ENCODE measurements at places on chromosomes 13 and 19.

DNA sequence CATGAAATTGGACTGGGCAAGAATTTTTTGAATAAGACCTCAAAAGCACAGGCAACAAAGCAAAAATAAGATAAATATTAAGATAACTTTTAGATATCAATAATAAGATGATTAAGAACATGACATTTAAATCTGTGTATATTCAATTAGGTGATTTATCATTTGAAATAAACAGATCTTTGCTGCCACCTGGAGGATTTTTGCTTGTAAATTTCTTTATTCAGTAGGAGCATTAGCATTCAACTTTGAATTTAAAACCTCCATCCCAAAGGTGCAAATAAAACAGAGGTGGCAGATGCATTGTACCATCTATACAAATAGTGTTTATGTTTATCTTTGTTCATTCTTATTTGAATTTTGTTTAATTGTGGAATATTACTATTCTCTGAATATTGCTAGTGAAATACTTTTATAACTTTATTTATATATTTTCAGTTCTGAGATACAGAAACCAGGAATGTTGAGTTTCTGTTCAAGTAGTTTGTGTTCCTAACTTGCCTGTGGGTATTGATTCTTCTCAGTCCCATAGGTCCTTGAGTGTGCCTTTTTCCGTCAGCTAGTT, 20.9 kb downstream of the COG6 start:
- no peak for DNase-seq

- DNase-seq = no peak
Observed at GRCh38 chr13:42747399-42747873, 33.9 kb upstream of the FAM216B start.

DNA sequence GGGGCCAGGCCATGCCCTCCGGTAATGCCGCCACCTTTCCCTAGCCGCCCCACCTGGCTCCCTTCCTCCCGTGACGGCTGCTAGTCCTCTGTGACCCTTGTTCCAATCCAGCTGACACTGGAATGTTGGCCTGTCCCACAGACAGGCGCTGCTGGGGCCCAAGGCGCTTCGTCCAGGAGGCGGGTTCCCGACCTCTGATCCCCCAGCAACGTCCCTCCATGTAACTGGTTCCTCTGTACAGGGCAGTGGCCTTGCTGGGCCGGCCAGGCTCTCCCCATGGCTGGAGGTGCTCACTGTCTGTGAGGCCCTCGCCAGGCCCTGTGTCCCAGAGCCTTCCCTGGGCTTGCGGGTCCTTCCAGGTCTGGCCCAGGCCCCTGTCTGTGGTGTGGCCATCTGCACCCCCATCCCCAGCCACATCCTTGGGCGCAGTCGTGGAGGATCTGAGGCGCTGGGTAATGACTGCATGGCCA, 6.8 kb upstream of the GRIN3B start:
- DNase-seq = no peak

GRCh38 chr19:48308631-48309586, 16.4 kb upstream of the EMP3 start:
- no peak for DNase-seq

DNA sequence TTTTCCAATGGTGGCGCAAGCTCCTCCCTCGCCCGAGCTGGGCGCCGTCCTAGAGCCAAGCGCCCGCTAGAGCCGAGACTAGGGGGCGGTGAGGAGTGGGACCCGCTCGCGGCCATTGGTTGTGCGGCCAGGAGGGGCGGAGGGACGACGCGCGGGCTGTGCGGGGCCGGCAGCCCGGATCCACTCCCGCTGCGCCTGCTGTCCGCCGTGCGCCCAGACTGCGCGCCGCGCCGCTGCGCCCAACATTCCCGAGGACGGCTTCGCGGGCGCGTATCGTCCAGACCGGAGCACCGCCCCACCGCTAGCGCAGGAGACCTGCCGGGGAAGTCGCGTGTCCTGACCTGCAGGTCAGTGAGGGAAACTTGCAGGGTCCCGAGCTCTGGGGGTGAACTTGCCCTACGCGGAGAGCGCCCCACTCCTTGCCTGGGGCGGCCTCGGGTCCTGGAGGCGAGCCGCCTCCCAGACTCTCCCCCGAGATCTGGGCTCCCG, at the start of gene SERTM1:
Gene SERTM1, plus strand, starts transcription at position 183 of the 489 bp plus-strand sequence. CDS start 21,059 bp downstream, outside the sequence.
- DNase-seq = no peak

DNA sequence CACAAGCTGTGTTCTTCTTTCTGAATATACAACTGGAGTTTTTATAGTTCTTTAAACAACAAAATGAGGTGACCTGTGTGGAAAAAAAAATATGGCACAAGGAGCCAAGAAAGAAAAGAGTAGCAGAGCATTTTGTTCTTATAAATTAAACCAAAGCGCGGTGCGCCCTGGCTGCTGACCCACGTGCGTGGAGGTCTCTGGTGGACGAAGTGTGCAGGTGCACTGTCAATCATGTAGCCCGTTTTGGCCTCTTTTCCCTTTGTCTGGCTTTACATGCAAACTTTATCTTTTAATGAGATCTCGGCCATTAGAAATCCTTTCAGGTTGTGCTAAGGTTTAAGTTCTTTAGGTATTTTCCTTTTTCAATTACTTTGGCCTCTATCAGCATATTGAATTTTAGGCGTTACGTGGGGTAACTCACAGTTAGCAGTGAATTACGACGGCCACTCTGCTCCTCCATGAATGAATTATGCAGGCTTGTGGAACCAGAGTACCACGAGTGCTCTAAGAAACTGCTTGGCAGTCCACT, 443.9 kb upstream of the SLC10A2 start:
- no peak for DNase-seq

DNA sequence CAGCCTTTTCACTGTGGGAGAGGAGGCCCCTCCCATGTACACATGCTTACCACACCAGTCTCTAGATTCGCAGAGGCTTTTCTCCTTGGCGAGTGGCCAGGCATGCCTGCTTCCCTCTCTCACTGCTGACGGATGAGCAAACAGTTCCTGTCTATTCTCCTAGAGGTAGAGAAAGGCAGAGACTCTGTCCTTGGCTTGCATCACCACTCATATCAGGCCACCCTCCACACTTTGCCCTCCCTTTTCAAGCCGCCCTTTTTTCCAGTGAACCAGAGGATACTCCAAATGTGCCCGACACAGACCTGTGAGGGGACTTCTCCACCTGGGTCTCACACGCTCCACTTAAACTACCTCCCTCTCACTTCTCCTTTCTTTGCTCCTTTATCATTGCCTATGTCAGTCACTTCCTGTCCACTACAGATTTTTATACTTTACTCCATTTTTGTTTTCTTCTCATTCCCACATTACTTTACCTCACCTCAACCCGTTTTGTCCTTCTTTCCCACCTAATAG, 284.6 kb downstream of the DNAJC15 start:
- no peak for DNase-seq

DNA sequence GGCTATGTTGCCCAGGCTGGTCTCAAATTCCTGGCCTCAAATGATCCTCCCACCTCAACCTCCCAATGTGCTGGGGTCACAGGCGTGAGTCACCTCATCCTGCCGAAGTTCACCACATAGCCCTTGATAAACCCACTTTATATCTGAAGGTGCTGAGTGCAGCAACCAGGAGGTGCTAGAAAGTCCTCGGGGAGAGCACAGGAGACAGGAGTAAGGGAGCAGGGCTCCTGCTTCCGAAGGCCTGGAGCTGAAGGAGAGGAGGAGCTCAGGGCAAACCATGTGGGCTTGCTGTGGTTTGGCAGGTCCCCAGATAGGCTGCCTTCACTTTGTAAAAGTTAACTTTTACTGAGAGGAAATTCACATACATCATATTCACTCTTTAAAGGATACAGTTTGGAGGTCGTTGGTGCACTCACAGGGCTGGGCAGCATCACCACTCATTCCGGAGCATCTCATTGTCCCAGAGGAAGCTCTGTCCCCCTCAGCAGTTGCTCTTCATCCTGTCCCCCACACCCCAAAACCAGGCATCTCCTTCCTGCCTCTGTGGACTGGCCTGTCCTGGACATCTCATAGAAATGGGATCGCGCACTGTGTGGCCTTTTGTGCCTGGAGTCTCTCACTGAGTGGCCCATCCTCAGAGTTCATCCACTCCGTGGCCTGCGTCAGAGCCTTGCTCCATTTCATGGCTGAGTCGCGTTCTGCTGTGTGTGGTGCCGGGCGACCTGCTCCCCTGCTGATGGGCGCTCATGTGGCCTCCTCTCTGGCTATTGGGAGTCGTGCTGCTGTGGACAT, 49.5 kb downstream of the KDM4B start:
- no peak for DNase-seq

GRCh38 chr19:3844596-3844995, 24.2 kb downstream of the ZFR2 start:
- no peak for DNase-seq

DNA sequence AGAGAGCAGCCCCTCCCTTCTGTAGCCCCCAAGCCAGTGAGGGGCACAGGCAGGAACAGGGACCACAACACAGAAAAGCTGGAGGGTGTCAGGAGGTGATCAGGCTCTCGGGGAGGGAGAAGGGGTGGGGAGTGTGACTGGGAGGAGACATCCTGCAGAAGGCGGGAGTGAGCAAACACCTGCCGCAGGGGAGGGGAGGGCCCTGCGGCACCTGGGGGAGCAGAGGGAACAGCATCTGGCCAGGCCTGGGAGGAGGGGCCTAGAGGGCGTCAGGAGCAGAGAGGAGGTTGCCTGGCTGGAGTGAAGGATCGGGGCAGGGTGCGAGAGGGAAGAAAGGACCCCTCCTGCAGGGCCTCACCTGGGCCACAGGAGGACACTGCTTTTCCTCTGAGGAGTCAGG, 4.2 kb downstream of the KLK3 start:
- no peak for DNase-seq
